ENCODE measurements at places on chromosomes 3 and 15. TPM values are rescaled to one million over a fixed set of nuclear protein-coding genes. Genes with fewer than 3 reads are reported as not detected.

MITF gene
- total RNA-seq: 8.4 TPM

HRH1 gene
- 8.0 TPM for total RNA-seq

CFAP100 gene
- total RNA-seq: not detected

SSUH2 gene
- 1.2 TPM for total RNA-seq

CAV3 gene
- total RNA-seq: not detected

GOLGA8A gene
- total RNA-seq: 9.0 TPM
